Spleen (tissue), 13 donors: ENCODE measurements at places on chromosomes 7 and 10. TPM values are rescaled to one million over a fixed set of nuclear protein-coding genes. Genes with fewer than 3 reads are reported as not detected.

DNA sequence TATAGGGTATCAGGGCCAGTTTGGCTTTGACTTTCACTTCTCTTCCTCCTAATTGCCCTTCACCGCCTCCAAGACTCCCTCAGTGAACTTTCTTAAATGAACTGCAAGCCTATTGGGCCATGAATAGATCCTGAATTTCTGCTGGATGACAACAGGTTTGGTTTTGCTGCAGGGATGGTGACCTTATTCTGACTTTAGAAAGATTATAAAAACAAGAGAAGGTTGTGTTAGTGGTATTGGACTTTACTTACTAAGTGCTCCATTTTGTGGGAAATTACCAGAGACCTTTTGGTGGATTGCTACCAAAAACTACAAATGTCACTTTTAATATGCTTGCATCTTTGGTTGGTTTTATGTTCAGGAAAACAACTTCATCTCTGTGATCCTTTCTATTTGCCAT lies 11.5 kb upstream of the LIPA start:
- no peak for DNase-seq
- H3K4me1 ChIP-seq = peaks cover 9% of the 10 kb centered on the region
- H3K36me3 ChIP-seq = no peaks in the 10 kb centered on the region
- H3K4me3 ChIP-seq = no peak overlapping the region
- H3K27me3 ChIP-seq = no peaks in the 10 kb centered on the region

DNA sequence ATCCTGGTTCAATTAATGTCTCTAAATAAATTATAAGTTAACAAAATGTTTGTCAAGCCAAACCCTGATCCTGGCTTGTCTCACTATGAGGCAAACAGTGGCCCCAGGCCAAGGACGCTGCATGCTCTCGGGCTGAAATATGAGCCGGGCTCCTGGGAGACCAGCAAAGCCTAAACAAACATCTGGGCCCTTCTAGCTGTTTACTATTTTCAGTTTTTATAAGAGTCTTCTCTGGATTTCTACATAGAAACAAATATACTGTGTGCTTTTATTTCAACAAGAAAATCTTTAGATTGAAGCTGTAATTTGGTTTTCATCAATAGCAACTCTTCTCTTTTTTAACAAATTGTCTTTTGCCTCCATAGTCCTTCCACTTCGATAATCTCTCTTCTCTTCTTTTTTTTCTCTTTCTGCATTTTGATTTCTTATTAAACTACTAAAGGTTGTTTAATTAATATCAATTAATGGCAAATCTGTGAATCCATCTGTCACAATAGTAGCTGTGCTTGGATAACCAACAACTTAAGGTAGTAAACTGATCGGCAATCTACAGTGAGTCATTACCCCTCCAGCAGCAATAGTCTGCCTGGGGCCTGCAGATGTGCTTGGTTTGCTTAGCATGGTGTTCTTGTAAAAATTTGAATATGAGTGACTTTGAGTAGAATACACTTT lies 83.3 kb upstream of the DNAJC1 start:
- H3K4me1 ChIP-seq = no peaks in the 10 kb centered on the region
- no peaks in the 10 kb centered on the region for H3K36me3 ChIP-seq
- DNase-seq = no peak
- H3K27ac ChIP-seq = no peak overlapping the region

Gene EBLN1
- not detected for polyA plus RNA-seq

GRCh38 chr7:110170841-110171240 lies 920.1 kb upstream of the LRRN3 start:
- no peaks in the 10 kb centered on the region for H3K36me3 ChIP-seq
- DNase-seq = no peak
- no peaks in the 10 kb centered on the region for H3K27me3 ChIP-seq

Gene CCDC126
- polyA plus RNA-seq = 4.3 TPM

Gene TFPI2
- polyA plus RNA-seq = 1.2 TPM

- no peak overlapping the region for H3K4me3 ChIP-seq
- H3K4me1 ChIP-seq = peaks cover 4% of the 10 kb centered on the region
- no peak overlapping the region for H3K27ac ChIP-seq
- H3K27me3 ChIP-seq = peaks cover 8% of the 10 kb centered on the region
Measured at GRCh38 chr7:106234425-106234824, 50.4 kb downstream of the NAMPT start.

DNA sequence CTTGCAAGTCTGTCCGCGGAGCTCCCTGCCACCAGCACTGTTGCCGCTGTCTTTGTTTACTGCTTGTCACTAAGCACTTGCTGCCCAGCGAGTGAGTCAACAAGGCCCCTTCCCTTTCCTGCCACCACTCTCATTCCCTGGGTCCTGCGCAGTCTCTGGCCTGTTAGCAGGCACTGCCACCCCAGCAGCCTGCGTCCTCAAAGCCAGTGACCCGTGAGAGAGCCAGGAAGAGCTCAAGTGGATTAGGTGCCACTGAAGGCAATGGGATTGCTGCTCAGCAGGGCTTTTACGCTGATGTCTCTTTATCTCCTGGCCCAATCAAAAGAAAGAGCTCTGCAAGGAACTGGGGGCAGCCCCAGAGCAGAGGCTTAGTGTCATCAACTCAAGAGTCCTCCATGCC lies at the start of gene FRMPD2:
TSS of gene FRMPD2 (minus strand) at position 61 of the 400 bp plus-strand sequence. CDS start 129 bp downstream, outside the sequence.
- H3K27ac ChIP-seq = no peak within 1 kb of the TSS
- H3K36me3 ChIP-seq = no peaks in the 10 kb centered on the region
- no peaks in the 10 kb centered on the region for H3K4me1 ChIP-seq

DNA sequence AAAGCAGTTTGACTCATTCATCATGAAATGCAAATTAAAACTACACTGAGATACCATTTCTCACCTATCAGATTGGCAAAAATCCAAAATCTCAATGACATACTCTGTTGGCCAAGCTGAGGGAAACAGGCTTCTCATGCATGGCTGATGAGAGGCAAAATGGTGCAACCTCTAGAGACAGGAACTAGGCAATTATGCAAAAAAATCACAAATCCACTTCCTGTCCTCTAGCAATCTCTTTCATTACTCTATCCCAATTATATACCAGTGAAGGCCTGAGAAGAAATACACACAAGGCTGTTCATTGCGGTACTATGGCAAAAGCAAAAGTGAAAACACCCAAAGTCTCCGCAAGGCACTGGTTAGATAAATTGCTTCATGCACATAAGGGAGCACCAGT lies 25.9 kb upstream of the PTPRN2 start:
- H3K27ac ChIP-seq = no peak overlapping the region
- no peaks in the 10 kb centered on the region for H3K36me3 ChIP-seq
- no peaks in the 10 kb centered on the region for H3K27me3 ChIP-seq
- DNase-seq = no peak
- H3K4me3 ChIP-seq = no peak overlapping the region

DNA sequence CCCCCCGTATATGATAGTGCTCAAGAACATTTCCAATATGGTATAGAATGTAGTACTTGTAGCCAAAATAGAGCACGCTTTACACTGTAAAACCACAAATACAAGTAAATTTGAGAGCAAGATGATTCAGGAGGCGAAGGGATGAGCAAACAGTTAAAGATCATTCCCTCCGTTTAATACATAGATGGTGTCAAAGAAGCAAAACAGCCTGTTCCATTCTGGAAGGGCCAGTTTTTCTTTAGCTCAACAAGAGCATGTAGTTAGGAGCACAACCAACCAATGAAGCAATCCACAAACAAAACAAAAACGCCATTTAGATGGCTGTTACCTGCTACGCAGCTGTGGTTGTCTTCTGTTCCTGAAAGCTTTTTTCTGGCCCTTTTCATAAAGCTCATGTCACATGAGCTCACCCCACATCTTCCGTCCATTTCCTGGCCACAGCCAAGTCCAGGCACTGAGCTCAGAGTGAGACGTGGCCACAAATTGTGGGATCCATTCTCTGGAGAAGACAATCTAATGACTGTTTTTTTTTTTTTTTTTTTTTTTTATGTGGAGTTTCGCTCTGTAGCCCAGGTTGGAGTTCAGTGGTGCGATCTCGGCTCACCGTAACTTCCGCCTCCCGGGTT lies 185.6 kb downstream of the FANK1 start:
- no peak overlapping the region for H3K4me3 ChIP-seq
- H3K4me1 ChIP-seq = no peaks in the 10 kb centered on the region
- no peak overlapping the region for H3K27ac ChIP-seq

Gene CAV1
- polyA plus RNA-seq = 28.0 TPM

Gene FOXI2
- polyA plus RNA-seq = 0.11 TPM

DNA sequence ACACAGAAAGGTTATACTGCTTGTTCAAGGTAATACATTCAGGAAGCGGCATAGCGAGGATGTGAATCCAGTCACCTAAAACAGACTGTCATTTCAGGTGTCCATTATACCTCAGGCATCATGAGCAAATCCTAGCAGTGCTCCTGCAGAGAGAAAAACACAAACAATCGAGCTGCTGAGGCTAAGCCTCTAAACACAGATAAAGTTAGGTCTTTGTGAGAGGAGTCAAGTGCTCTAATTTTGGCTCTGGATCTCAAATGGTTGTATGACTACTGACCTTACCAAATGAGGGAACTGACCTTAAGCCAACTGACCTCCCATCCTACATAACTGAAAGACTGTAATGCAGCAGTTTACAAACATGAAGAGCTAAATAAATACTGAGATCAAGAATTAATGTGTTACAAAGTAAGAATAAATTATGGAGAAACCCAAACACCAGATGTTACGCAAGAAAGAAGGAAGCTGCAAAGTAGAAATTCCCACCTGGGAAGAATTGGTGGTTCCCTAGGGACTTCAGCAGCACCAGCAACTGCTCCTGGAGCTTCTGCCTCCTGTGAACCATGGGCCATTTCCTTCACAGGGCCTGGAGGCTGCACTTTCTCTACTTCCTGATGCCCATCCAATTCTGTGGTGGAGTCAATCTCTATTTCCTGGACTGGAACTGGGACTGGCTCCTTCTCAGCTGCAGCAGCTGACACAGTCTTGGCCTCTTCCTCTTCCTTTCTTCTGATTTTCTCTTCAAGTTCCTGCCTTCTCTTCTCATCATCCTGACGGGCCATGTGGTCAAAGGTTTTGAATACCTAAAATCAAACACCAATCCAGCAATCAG lies 5.8 kb downstream of the NUDCD3 start:
- H3K4me3 ChIP-seq = no peak overlapping the region
- peaks cover 61% of the 10 kb centered on the region for H3K36me3 ChIP-seq
- H3K27me3 ChIP-seq = no peaks in the 10 kb centered on the region
- peaks cover 50% of the 10 kb centered on the region for H3K4me1 ChIP-seq
- DNase-seq = no peak

Gene C10orf143
- polyA plus RNA-seq = 15.6 TPM

Gene NPSR1
- not detected for polyA plus RNA-seq

DNA sequence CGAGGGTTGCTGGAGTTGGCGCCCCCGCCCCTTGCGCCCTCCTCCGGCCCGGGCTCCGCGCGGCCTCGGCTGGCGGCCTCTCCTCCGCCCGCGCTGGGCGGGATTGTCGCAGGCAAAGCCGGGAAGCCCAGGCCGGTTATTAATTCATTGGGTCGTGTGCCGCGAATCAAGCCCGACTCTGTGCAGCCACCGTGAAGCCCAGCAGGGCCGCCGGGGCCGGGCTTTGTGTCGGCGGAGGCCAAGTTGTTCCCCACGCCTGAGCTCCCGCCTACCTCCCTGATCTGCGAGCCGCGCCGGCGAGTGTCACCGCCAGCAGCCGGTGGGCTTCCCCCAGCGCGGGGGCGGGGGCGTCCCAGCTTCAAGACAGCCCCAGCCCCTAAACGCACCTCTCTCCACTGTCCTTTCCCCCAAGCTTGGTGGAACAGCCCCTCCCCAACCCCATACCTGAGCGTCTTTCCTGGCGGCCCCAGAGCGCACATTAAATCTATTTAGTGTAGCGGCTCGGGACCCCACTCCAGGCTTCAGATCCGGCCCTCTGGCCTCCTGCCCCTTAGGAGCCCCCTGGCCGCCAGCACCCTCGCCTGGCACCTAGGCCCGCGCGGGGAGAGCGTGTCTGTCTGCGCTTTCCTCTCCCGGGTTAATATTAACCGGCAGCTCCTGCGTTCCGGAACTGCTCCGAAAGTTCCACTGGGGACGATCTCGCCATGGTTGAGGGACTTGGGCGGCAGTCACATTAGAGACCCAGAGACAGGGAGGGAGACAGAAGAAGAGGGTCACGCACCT lies 3.5 kb downstream of the SHH start:
- H3K27me3 ChIP-seq = peaks cover 100% of the 10 kb centered on the region
- DNase-seq = peak; percentile 52
- no peak overlapping the region for H3K27ac ChIP-seq
- no peak overlapping the region for H3K4me3 ChIP-seq
- peaks cover 50% of the 10 kb centered on the region for H3K4me1 ChIP-seq

DNA sequence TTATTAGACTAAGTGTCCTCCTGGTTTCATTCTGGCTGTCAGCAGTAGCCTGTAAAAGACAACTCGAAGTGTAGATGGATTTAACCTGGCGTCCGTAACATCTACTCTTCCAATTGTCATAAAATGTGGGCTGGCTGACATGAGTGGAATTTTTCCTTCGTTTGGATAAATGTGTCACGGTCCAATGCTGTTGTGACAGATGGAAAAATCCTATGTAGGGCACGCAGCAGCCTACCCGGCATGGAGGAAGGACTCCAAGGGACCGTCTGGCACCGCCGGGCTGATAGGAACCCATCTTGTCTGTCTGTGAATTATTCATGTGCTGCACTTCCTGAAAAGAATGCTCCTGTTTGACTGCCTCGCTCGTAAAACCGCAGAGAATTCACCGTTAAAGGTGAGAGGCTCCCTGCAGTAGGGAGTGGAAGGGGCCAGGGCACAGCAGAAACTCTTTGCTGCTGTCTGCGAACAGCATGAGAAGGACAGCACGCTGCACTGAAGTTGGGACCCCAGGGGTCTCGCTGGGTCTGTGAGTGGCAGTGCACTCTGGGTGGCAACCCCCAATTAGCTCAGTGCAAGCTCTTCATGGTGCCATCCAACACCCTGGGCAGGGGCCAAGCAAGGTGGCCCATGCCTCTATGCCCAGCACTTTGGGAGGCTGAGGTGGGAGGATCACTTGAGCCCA lies 1.6 kb upstream of the ORAI2 start:
- peak; percentile 86 for DNase-seq
- no peak overlapping the region for H3K4me3 ChIP-seq
- H3K27ac ChIP-seq = peak overlapping the region; percentile 98
- peaks cover 37% of the 10 kb centered on the region for H3K4me1 ChIP-seq

DNA sequence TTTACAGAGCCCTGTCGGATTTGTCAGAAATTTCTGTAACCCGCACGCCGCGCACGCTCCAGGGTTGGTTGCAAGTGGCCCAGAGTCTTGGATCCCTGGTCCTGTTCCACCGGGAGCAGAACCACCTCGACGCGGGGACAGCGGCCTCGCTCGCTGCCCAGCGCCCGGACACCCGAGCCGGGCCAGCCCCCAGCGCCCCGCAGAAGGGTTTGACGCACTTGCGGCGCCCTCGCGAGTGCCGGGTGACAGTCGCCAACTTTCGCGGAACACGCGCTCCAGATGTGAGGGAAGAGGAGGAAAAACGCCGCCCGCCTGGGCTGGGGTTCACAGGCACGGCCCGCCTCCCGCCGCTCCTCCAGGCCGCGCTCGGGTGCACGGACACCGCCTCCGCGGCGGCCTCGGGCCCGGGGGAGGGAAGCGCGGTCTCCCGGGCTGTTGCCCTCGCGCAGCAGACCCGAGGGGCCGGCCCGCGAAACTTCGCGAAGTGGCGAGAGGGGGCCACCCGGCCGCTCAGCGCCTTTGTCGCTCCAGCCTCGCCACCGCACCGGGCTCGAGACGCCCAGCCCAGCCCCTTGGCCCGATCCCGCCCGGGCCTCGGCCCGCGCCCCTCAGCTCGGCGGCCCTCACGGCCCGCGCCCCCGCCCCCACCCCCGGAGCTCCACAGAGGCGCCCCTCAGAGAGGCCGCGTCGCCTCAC lies 514 bp downstream of the RNF216 start:
- H3K4me1 ChIP-seq = peaks cover 54% of the 10 kb centered on the region
- peak; percentile 91 for DNase-seq
- no peaks in the 10 kb centered on the region for H3K27me3 ChIP-seq
- peak overlapping the region; percentile 83 for H3K4me3 ChIP-seq
